ENCODE measurements at places on chromosomes 7 and 10.

DNA sequence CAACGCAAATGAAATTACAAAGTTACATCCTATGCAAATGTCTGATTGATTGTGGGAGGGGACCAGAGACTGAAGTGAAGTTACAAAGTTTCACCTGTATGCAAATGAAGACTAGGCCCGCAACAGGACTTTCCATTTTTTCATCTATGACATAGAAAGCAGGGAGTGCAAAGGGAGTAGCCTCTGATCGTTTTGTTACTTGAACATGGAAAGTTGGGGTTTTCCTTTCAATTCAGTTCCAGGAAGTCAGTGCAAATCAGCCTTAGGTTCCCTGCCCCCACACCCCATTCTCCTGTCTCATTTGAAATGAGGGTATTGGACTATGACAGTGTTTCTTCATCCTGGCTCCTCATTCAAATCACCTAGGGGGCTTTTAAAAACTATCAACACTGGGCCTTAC is 96.9 kb upstream of the HABP2 start:
- DNase-seq, result no peak

DNA sequence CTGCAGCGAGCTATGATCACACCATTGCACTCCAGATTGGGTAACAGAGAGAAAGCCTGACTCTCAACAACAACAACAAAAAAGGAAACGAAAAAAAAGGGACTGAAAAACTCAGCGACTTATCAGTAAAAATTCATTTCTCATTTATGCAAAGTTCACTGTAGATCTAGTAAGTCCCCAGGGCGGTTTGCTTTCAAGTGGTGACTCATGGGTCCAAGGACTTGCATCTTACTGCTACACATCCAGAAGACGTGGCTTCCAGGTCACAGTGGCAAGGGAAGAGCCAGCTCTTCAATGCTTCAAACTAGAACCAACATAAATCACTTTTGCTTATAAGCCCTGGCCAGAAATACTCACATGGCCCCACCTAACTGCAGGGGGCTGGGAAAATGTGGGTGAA is 178.3 kb upstream of the AUTS2 start:
- DNase-seq, result no peak

DNA sequence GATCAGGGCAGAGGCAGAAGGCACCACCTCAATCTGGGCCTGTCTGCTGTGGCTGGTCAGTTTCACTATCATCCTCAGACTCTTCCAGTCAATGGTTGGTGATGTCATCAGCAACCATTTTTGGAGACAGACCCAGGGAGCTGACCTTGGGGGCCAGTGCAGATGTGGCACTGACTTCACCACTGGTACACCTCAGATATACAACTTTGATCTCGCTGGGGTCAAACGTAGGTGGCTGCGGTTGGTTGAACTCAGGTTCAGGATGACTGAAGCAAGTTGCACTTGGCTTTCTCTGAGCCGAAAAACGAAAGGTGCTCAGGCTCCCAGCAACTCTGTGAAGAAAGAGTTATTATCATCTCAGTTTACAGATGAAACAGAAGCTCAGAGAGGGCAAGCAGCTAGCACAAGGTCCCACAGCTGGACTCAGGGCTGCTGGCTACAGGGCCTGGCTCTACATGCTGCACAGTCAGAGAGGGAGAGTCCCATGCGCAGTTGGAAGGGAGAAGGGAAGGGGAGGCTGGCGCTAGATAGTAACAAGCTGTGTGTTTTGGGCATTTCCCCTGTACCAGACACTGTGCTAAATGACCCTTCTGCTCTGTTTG is 27.2 kb downstream of the ANKRD16 start:
- DNase-seq, result no peak

- DNase-seq, result no peak
These were observed 36.5 kb upstream of the AKR1C2 start for GRCh38 chr10:5040010-5040673.

DNA sequence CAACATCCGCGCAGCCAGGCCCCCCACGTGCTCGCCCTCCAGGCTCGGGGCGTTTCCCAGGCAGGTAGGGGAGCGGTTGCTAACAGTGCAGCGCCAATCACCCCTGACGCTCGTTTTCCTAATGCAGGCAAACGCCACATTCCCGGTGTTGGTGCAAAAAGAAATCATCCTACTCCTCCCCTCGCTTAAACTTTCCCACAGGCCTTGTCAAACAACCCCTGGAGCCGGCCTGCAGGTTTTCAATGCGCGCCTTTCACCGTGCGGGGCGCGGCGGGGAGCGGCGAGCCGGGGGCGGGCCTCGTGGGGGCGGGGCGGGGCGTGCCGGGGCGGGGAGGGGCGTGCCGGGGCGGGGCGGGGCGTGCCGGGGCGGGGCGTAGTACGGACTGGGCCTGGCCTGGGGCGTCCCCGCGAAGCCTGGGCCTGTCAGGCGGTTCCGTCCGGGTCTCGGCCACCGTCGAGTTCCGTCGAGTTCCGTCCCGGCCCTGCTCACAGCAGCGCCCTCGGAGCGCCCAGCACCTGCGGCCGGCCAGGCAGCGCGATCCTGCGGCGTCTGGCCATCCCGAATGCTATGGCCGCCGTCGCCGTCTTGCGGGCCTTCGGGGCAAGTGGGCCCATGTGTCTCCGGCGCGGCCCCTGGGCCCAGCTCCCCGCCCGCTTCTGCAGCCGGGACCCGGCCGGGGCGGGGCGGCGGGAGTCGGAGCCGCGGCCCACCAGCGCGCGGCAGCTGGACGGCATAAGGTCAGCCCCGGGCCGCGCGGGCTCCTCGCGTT is at the start of gene ECHDC3:
Gene ECHDC3 (plus strand): TSS at position 374 of the 770 bp plus-strand sequence. CDS start 195 bp downstream, at position 569.
- peak; percentile 7 for DNase-seq

- no peak for DNase-seq
These were observed 257.1 kb downstream of the CAMK1D start for GRCh38 chr10:12606461-12606860.

DNA sequence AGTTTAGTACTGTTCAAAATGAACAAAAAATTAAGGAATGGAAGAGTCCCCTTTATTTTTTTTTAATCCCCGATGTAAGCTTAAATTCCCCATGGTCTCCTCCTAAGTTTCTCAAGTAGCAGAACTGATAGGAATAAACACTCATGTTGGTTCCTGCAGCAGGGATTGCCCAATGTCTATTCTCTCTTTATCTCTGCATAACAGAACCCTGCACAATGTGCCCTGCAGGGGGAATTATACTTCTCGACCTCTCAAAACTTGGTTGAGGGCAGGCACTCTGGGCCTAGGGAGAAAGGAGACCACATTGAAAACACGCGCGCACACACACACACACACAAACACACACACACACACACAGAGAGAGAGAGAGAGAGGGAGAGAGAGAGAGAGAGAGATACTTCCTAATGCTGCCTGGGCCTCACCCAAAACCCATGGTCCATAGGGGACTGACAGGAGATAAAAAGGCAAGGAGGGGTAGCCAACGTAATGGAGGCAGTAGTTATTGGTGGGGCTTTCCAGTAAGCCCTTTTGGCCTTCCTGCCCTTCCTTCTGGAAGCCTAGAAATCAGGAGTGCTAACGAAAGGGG is 22.7 kb downstream of the JAZF1 start:
- DNase-seq, result no peak

DNA sequence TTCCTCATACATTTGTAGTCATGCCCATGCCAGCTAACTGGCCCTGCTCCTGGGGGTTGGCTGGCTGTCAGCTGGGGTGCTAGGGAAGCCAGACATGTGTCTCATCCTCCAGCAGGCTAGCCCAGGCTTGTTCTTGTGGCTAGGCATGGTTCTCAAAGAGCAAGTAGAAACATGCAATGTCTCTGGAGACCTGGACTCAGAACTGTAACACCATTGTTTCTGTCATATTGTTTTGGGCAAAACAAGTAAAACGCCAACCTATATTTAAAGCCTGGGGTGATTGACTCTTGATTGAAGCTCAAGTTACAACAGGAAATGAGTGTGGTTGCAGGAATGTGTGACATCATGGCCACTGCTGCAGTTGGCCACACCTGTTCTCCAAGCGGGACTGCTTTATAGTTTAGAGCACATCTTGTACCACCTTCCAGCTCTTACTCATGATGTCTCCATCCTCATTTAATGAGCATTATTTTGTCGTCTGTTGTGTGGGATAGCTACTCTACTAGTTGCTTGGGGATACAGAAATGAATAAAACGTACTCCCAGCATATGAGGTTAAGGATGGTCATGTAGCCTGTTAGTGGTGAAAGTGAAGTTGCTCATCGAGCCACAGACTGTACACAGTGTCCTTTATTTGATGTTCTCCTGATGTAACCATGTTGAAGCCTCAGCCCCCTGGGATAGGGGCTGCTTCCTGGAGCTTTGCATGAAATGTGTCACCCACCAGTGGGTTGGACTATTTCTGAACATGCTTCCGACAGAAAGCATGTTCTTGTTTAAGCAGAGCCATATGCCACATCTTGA is 168.4 kb downstream of the SORCS3 start:
- DNase-seq, result no peak

DNA sequence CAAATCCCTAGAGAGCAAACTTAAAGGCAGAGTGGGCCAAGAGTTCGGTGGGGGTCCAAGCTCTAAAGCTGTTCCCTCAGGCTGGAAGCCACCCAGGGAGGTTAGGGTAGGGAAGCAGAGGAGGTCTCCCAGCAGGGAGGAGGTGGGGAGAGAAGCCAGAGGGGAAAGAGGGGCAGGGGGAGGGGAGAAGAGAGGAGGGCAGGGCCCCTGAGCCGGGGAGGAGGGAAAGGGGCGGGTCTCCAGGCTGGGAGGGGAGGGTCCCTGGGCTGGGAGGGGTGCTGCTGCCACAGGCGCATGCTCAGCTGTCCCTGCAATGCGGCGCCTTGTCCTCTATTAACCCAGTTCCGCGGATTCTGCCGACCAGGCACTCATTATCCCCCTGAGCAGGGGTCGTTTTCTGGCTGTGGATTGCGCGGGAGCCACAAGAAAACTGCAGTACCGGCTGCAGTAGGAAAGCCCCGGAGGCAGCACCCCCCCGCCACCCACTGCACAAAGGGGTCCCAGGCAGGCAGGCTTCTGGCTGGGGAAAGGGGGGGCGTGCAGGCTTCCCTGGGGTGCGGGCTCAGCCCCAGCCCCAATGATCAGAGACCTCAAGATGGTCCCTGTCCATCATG is 49.3 kb downstream of the CAMK2B start:
- DNase-seq, result no peak

DNA sequence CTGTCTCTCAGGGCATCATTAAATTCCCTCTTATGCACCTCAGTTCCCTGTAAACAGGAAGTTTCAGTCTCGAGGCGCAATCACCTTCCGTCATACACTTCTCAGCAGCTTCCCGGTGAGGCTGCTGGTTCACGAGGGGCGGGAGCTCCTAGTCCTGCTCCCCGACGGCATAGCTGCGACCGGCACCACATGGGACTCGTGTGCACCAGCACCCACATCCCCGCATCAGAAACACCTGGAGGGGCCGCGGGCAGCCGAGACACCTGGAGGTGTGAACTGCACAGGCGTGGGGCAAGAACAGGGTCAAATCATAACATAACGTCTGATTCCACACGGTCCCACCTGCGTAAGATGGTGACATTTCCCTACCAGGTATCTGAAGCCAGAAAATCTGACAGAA is 52.7 kb downstream of the DIP2C start:
- DNase-seq, result no peak

DNA sequence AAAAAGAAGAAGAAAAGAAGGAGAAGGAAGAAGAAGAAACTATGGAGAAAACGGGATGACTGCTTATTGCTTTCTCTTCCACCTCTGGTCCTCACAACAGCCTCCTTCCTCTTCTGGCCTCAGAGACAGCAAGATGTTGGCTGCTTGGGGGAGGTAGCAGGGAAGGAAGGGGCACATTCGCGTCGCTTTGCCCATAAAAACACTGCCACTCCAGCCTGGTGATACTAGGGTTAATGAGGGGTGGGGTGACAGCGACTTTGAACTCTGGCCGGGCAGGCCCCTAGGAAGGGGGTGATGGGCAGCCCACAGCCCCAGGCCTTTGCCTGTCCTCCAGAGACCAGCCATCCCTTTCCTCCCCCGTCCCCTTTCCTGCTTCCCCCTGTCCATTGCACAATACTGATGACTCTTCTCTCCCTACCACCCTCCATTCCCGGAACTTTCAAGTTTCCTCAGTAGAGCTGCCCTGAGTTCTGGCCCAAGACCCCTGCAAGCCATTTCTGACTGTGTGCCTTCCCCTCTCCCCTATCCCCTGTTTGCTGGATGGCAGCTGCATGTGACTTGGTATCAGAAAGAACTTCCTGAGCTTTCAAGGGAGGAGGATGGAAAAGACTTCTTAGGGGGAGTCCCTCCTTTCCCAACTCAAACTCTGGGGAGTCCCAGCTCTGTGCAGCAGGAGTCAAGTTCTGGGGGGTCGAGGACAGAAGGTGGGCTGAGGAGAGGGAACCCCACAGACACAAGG is 2.2 kb upstream of the CUEDC2 start:
- DNase-seq, result no peak

DNA sequence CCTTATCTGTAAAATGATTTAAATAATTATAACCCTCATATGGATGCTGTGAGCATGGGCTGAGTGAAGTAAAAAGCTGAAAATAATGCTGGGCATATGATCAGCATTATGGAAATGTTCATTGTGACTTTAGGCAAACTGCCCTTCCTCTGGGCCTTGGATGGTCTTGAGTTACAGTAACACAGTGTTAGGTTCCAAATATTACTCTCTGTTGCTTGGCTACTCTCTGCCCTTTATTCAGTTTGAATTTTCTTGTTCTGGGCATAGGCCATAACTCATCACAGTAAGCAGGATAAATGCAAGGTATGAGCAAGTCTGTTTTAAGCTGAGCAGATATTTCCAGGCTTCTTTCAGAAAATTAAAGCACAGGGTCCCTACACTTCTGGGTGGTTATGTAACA is 868.0 kb downstream of the KCNMA1 start:
- no peak for DNase-seq

DNA sequence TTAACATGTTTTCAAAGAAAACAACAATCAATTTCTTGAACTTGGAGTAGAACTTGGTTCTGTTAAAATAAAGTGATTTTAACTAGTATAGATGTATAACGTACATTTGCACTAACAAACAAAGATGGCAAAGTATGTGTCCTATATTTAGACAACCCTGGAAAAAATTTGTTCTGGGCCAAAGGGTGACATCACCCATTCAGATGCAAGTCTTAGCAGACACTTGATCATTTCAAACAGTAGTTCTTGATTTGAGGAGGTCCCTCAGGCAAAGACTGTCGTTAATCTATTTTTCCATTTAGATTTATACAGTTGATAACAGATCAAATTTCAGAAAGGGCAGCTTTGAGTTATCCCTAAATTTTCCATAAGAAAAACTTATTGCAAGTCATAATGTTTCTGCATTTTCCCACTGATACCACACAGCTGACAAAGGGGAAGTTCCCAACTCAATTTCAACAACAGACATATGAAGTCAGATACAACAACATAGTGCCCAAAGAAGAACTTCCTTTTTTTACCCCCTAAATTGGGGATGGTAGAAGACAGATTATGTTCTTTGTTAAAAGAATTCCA is 5.2 kb downstream of the NMT2 start:
- DNase-seq, result no peak

- no peak for DNase-seq
These were observed 67.0 kb upstream of the RHEB start for GRCh38 chr7:151586531-151587260.
